ENCODE measurements at places on chromosomes 5 and 9. TPM values are rescaled to one million over a fixed set of nuclear protein-coding genes. Genes with fewer than 3 reads are reported as not detected.
A peak's percentile ranks its signal among the peaks of the same experiment; 100 is the strongest.

DNA sequence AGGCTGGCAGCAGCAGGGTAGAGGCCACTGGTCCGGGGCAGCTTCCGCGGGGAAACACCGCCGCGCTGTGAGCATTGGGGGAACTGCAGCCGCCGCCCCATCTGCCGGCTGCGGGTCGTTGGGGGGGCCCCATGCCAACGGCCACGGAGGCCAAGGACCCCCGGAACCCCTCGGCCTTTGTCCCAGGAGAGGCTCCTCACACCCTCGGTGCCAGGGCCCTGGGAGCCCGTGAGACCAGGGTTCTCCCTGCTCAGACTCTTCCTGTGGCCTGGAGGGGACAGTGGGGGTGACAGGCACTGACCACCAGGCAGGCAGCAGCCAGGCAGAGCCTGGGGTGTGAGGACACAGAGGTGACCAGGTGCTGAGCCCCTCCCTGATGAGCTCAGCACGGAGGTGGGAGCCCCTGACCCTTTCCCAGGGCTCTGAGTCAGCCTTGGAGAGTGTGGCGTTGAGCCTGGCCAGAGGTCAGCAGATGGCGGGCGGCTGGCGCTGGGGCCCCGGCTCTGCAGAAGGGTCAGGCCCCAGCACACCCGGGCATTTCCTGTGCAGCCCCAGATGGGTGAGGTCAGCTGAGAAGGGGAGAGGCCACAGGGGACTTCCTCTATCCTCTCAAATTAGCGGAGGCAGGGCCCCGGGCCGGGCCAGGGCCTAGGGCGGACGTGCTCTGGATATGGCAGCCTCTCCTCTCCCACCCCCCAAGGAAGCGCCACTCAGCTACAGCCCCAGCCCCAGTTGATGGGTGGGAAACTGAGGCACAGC lies 17.9 kb upstream of the EGFL7 start:
- DNase-seq, result peak; percentile 94

GRCh38 chr9:5951686-5952211 lies 61.1 kb downstream of the MLANA start:
- DNase-seq, result no peak

GRCh38 chr5:93044859-93045666 lies 536.0 kb downstream of the NR2F1-AS1 start:
- no peak for DNase-seq

DNA sequence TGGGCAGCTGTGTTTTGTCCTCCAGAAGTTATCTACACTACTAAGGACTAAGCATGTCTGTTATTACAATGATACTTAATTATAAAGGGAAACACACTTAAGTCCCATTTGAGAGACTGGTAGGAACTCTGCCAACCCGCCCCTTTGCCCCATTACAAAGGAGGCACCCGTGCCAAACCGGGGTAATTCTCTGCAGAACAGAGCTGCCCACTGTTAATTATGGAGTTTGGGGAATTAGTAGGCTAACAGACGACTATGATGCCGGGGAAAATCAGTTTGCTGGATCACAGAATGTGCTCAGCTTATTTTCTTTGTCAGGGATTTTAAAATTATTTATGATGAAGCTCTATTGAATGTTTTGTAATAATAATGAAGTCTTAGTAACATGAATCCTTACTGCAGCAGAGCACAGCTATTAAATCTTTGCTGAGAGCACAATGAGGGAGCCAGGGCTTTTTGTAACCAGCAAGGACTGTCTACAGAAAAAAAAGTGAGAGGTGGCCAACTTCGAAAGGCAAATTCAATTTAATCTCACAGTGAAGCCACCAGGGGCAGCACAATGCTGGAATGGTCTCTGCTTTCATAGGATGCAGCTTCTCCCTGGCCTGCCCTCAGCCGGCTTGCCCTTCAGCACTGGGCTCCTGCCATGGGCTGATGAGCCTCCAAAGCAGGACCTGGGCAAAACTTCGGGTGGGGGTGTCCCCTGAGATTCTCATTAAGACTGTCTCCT lies 134.5 kb downstream of the GNAQ start:
- no peak for DNase-seq

DNA sequence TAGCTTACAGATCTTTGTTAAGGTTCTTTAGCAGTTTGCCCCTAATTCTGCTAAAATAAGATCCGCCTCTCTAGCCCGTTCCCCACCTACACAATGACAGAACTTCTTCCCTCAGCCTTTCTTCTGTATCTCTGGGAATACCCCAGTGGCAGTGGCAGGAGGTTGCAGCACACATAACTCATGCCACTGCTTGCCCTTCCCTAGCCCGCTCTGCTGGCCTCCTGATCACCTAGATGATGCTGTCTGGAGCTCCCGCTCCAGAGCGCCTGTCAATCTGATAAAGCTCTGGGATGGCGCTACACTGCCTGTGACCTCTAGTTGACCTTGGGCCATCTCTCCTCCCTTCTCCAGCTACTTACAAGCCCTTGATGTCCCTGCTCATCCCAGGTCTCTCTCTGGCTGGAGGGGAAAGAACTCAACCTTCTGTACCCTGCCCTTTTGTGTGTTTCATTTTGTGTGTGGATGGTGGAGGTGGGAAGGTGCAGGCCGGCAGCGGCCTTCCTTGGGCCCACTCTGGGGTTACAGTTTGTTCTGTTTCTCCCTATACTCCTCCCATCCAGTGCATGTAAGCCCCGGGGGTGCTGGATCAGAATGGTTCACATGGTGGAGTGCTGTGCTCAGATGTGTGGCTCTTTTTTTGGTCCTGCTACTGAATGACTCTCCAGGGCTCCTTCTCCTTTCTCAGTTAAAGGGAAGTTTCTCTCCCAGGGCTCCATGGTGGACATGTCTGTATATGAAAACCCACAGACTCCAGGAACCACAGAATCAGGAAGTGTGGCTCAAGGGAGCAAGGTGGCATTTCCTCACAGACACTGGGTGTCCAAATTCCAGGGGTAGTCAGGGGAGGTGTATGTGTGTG lies 29.1 kb downstream of the MTX3 start:
- no peak for DNase-seq

DNA sequence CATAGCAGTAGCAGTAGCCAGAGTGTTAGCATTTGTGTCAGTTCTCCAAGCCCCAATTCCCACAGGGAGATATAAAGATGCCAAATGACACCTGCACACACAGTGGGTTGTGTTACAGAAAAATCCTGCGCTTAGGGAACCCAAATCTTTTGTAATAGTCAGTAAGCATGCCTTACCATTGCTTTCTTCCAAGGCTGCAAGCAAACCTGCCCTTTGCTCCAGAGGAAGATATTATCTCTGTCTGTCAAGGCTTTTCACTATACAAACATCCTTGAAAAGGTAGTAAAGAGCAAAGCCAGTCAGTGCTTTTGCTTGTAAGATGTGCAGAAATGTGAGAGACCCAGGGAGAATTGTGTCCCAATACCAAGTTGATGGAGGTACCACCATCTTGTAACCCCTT lies 2.9 kb downstream of the ANKDD1B start:
- no peak for DNase-seq

The SPOCK1 gene
- 43.4 TPM for total RNA-seq

The PCDHB8 gene
- 2.3 TPM for total RNA-seq
